Activated CD4-positive, alpha-beta T cell treated with anti-CD3 and anti-CD28 coated beads for 36 hours (primary cell): ENCODE measurements at places on chromosomes 12 and 14.

- no peak for DNase-seq
Measured at GRCh38 chr14:104202259-104203070, 64.1 kb downstream of the KIF26A start.

DNA sequence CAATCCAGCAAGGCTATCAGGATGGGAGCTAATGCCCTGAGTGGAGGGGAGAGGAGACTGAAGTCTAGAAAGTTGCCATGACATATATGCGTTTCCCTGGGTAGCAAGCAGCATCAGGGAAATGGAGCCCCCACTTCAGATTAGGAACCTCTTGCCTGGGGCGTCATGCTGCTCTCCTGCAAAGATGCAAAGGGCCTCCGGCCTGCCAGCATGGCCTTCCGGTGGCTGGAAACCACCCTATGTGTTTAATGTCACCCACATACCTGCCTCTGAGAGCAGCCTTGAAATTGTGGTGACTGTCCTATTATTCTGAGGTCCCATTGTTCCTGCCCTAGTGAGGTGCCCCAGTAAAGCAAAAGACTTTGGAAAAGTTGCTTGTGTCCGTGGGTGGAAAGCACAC, 10.0 kb upstream of the IFI27L2 start:
- DNase-seq: no peak

- no peak for DNase-seq
Measured at GRCh38 chr12:130219929-130220705, 57.9 kb downstream of the FZD10 start.

DNA sequence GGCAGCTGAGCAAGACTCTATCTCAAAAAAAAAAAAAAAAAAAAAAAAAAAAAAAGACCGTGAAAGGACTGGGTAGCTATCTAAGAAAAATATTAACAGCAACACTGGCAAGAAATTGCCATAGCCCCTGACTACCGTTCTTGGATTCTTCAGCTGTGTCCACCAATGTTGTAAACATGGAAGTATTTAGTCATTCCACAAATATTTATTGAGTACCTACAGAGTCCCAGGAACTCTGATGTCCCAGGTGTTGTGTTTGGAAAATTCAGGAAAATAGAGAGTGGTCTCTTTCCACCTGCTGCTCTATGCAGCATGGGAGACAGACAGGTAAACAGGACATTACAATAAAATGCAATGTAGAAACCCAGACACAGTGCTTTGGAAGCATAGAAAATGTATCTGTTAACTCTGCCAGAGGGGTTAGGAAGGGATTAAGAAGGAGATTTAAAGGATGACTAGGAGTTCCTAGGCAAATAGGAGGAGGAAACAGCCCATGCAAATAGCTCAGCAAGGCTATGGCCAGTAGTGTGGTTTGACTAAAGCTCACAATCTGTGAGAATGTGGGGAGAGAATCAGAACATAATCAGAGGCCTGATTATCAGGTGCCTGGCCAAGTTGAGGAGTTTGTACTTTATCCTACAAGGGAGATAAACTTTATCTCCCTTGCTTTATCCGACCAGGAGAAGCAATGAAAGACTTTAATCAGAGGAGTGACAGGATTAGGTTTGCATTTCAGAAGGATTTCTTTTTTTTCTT, 2.1 kb upstream of the DLST start:
- no peak for DNase-seq

GRCh38 chr14:54754623-54755386, 147.8 kb downstream of the GCH1 start:
- peak; percentile 25 for DNase-seq

DNA sequence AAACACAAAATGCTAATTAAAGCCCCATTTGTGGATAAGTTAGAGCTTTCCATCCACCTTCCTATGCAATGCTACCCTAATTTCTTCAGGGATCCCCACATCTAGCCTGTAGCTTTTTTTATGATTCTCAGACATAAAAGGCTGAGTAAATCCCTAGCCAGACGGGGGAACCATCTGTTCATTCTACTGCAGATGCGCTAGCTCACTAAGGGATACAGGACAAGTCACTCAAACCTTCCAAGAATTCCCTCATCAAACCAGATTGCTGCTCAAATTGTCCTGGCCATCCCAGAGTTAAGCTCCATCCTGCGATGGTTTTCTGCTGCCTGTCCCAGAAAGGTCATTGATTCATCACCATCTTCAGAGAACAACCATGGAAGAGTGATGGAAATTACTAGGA, 56.7 kb downstream of the MYRFL start:
- no peak for DNase-seq

GRCh38 chr14:100328495-100329163, 5.5 kb downstream of the SLC25A47 start:
- DNase-seq: no peak

DNA sequence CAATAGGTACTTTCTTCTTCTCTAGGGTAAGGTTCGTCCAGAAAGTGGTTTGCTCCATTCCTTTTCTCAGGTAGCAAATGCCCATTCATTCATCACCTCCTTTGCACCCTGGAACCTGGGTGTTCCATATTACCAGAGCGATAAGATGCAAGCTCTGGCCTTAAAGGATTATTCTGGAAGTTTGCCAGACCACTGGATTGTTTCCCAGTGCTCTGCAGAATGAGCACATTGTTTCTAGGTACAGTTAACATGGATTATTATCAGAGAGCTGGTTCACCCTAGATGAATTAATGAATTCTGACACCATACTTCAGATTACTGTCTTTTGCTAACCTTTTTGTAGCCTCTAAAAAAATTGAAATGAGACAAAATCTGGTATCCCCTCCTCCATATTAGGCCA, 170.9 kb upstream of the BMP4 start:
- DNase-seq: no peak

GRCh38 chr12:69161829-69162228, 77.5 kb upstream of the CPSF6 start:
- DNase-seq: peak; percentile 82

GRCh38 chr14:51401272-51401671, 161.2 kb downstream of the TMX1 start:
- DNase-seq: no peak

- DNase-seq: no peak
Measured at GRCh38 chr12:128685903-128686475, 137.8 kb downstream of the SLC15A4 start.

- DNase-seq: no peak
Measured at GRCh38 chr12:114030451-114030850, 64.3 kb upstream of the RBM19 start.

DNA sequence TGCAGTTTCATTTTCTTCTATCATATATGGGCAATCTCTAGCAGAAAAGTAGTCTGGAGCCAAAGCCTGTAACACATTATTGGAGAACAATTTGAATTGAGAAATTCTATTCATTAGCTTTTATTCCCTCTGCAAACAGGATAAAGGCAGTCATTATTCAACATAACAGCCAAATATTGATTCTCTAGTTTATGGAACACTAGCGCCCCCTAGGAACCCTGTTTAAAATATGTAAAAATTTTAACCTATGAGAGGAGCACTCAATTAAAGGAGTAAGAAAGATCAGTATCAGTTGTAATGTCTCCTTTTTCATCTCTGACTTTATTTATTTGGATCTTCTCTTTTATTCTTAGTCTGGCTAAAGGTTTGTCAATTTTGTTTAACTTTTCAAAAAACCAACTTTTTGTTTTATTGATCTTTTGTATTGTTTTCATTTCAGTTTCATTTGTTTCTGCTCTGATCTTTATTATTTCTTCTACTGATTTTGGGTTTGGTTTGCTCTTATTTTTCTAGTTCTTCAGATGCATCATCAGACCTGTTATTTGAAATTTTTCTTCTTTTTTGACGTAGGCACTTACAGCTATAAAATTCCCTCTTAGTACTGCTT, 4.8 kb upstream of the LMNTD1 start:
- peak; percentile 41 for DNase-seq

DNA sequence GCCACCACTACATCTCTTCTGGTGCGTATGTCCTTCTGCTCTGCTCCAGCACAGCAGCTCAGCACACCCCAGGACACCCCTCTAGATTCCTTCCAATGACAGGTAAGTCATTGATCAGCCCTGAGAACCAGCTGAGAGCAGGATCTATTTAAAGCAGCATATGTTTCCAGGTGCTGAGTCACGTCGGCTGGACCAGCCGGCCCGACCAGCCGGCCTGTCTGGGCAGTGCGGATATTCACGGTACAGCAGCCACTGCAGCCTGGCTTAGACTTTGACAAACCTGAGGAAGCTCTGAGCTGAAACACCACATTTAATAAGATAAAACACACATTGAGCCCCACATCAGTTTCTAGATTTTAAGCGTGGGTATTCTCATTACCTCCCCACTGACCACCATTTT, 31.8 kb upstream of the RPH3A start:
- DNase-seq: no peak

DNA sequence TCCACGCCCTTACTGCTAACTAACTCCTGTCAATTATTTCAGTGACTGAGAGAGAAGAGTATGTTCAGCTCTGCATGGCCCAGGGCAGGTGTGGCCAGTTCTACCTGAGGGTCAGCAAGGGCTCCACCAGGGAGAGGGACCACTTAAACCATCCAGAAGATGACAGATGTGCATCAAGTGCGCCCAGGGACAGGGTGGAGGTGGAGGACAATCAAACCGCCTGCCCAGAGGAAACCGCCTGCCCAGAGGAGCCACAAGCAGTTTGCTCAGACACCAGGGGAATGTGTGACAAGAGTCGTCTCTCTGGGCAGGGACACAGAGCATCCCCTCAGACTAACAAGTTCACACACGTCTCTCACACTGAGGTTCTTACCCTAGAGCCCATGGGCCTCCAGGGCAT, 14.5 kb downstream of the DPF3 start:
- no peak for DNase-seq

- no peak for DNase-seq
Measured at GRCh38 chr12:96822641-96823040, 84.4 kb upstream of the NEDD1 start.

- no peak for DNase-seq
Measured at GRCh38 chr14:52342849-52343596, 28.9 kb downstream of the PTGER2 start.

- no peak for DNase-seq
Measured at GRCh38 chr12:132765361-132765760, 3.7 kb upstream of the ANKLE2 start.
